ENCODE measurements at places on chromosomes 13 and 19.

DNA sequence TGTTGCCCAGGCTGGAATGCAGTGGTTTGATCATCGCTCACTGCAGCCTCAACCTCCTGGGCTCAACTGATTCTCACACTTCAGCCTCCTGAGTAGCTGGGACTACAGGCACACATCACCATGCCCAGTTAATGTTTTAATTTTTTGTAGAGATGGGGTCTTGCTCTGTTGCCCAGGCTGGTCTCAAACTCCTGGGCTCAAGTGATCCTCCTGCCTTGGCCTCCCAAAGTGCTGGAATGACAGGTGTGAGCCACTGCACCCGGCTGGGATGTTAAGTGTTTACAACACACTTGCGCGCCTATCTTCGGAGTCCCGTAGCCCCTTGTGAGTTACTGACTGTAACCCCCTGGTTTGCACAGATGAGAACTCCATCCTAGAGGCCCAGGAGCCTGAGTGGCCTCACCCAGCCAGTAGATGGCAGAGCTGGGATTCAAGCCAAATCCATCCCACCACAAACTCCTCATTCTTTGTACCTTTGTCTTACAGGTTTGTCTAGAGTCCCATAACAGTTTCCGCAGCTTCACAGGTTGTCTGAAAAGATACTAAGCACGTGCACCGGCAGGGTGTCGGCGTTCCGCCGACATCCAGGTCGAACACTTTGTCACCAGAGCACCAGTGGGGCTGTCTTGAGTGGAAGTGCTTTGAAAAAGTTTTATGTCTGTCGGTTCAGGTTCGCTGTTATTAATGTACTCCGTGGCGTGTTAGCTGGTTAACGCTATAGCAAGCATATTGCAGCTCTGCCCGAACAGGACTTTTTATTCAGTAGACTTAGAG, 14.7 kb downstream of the MAG start:
- no peak for DNase-seq

DNA sequence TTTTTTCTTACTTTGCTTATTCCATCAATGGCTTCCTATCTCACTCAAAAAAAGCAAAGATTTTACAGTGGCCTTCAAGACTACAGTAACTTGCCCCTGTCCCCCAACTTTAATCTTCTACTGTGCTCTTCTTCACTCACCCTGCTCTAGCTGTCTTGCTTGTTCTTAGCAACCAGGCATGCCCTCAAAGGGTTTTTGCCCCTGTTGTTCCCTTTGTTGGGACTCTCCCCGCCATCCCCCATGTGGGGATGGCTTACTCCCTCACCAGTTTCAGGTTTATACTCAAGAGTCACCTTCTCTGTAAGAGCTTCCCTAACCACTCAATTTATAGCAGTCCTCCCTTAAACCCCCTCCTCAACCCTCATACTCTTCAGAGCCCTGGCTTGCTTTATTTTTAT, 5.4 kb downstream of the MTMR6 start:
- no peak for DNase-seq

DNA sequence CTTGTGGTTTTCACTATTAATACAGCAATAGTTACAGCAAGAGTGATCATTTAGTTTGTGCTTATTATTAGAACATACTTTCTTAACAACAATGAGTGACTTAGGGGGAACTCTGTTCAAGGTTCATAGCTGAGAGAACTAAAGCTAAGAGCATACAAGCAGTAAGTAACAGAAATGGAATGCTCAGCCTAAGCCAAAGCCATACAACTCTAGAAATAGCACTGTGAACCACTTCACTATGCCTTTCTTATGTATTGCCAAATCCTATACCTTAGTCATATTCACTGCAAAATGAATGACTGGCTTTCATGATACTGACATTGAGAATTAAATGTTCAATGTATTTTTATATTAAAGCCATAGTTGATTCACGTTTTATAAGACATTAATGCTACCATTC, 599.7 kb upstream of the SLITRK1 start:
- DNase-seq, result no peak

GRCh38 chr19:16297575-16298178, 26.9 kb upstream of the KLF2 start:
- DNase-seq, result no peak

- DNase-seq, result no peak
Observed at GRCh38 chr13:66926200-66926850, 303.8 kb downstream of the PCDH9 start.

DNA sequence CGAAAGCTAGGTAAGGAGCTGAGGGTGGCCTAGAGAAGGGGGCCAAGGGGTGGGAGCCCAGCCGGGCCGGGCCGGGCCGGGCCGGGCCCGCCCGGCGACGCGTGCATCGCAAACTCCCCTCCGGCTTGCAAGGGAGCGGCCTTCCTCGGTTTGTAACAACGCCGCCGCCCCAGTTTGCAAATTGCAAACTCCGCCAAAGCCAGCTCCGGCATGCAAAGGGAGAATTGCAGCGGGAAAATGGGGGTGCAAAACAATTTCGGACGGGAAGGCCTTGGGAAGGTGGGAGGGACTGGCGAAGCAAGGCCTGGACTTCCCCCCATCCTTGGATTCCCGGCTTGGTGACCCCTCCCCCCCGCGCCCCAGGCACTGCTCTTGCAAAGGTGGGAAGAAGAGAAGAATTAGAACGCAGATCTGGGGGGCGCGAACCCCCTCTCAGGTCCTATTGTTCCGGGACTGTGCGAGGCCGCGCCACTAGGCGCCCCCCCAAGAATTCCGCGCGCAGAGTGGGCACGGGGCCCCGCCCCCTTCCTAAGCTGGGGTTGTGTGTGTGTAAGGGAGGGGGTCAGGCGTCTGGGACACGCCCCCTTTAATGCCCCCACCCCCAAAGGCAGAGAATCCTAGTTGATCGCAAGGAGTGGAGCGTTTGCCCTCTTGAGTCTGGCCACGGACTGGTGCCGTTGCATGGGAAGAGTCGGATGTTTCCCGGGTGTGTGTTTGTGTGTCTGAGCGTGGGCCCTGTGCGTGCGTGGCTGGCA, 926 bp downstream of the PRR12 start:
- peak; percentile 36 for DNase-seq

DNA sequence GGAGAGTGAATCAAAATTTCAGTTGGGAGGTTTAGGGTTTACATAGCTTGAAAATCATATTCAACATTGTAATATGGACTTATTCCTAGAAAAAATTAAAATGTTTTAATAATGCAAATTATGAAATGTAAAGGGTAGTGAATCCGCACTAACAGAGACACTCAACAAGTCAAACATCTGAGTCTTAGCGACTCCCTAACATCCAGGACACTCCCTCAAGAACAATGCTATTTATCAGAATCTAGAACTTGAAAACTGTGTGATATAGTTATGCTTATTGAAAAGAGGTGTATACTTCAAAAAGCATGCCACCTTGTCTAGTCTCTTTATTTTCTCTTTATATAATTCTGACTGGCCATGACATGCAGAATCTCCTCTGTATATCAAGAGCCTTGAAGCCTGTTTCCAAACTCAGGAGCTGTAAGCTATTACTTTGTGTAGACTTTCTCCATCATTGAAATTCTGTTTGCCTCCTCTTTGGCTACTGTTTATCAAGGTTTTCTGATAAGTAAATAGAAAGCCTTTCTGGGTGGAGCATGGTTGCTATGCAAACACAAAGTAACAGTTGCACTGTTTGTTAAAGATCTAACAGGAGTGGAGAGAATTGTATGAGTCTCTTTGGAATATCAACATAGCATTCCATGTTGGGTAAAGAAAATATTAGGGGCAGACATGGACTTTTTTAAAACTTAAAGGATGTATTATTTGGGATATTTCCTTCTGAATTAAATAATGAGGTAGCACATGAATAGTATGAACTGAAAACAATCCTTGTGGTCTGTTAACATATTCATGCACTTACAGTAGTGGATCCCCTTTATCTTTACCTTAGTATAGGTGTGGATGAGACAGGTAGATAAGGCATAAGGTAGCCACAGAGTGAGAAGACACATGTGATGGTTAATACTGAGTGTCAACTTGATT, 56.4 kb upstream of the MBNL2 start:
- DNase-seq, result no peak

GRCh38 chr13:89627996-89628395, 1719.5 kb upstream of the MIR17HG start:
- DNase-seq, result no peak

- no peak for DNase-seq
Observed at GRCh38 chr19:11123114-11123513, 32.5 kb downstream of the SPC24 start.

GRCh38 chr13:101341464-101341863, 74.8 kb downstream of the NALCN start:
- no peak for DNase-seq

DNA sequence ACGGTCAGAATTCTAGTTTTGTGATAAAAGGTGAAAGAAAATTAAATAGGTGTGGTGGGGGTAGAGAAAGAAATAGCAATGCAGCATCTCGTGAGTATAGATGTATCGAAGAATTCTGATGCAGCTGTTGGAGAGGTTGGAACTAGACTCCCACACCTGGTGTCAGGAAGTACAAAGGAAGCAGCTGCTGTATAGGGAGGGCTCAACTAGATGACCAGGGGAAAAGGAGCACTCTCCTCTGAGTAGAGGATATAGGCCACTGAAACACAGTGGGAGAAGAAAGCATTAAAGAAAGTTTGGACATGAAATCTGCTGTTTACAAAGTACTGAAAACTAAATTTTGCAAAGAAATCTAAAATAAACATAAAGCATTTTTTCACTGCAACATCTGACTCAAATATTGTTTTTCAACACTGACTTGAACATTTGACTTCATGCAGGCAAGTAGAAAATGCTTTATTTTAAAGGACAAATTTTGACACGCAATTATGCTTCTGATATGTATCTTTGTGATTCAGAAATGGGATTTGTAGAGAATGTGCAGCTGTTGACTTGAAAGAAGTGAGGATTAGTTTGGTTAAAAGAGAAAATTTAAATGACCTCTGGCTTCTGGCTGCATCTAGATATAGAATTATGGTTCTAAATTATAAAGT, 82.2 kb downstream of the MIPEP start:
- no peak for DNase-seq

DNA sequence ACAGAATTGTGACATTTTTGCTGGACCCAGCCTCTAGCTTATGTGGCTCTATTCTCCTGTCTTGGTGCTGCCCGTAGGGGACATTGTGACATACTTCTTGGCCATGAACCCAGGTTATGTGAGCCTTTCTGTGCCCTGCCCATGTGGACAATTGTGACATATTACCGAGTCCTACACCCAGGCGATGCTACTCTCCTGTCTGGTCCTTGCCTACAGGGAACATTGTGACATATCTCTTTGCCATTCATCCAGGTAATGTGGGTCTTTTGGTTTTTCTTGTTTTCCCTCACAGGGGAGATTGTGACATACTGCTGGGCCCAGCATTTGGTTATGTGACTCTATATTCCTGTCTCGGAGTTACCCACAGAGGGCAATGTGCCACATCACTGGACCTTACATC, 71.5 kb upstream of the ZNF43 start:
- no peak for DNase-seq

DNA sequence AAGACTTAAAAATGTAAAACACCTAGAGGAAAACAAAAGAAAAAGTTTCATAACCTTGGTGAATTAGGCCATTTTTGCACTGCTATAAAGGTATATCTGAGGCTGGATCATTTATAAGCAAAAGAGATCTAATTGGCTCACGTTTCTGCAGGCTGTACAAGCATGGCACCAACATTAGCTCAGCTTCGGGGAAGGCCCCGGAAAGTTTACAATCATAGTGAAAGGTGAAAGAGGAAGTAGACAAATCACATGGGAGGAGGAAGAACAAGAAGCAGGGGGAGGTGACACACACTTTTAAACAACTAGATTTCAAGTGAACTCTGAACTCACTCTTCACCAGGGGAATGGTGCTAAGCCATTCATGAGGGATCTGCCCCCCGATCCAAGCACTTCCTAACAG, 1358.5 kb upstream of the PCDH9 start:
- no peak for DNase-seq

- DNase-seq, result no peak
Observed at GRCh38 chr13:22286338-22286737, 615.5 kb downstream of the FGF9 start.

- no peak for DNase-seq
Observed at GRCh38 chr19:33689868-33690267, 68.1 kb downstream of the CHST8 start.

DNA sequence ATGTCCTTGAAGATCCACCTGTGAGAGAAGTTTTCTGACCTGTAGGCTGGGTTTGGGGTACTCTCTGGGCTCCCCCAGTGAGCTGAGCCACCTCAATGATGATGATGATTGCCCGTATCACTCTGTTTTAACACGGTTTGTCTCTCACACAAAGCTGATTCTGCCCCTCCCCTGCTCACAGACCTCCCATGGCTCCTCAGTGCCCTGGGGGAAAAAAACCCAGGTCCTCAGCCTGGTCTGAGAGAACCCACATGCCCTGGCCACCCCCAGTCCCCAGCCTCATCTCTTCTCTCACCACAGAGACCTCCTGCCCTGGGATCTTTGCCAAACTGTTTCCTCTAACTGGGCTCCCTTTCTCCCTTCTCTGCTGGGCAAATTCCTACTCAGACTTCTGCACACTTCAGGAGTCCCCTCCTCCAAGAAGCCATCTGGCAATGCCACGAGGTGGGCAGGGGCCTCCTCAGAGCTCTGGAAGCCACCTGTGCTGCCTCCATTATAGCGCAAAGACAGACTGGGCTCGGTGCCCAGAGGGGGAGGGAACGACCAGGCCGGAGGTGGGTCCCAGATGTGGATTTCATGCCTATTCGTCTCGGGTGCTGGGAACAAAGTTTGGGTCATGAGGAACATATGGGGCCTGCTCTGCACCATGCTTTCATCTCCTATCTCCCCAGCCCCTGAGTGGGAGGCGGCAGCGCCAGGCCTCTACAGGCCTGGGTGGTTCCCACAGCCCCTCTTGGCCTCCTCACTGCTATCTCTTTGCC, 8.5 kb upstream of the CA11 start:
- DNase-seq, result no peak

GRCh38 chr13:33832872-33833271, 14.9 kb downstream of the RFC3 start:
- no peak for DNase-seq

DNA sequence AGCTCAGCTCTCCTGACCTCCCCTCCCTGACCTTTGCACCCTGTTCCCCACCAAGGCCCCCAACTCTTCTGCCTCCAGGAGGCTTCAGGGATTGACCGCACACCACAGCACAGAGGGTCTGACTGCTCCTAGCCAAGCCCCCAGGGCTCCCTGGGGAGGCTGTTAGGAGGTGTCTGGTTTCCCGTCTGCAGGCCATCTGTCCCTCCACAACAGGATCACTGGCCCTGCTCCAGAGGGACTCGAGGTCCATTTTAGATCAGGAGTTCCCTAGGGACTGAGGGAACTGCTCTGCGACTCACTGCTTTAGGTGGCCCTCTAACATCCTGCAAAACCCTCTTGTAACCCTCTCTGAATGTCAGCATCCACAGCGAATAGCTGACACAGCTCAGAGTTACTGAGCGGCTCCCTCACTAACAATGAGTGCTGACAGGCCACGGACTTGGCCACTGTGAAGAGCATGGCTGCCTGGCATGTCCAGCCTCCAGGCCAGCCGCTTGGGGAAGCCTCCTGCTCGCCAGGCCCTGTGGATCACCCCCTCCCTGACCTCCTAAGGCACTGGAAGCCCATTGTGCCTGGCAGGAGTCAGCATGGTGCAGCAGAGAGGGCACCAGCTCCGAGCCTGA, 17.7 kb downstream of the GRIK5 start:
- no peak for DNase-seq

- no peak for DNase-seq
Observed at GRCh38 chr19:19026299-19026971, 6.9 kb downstream of the SUGP2 start.

- DNase-seq, result no peak
Observed at GRCh38 chr13:48624858-48625257, 28.9 kb upstream of the CYSLTR2 start.

GRCh38 chr13:33825083-33825482, 7.1 kb downstream of the RFC3 start:
- no peak for DNase-seq

GRCh38 chr13:40777166-40777808, 6.3 kb upstream of the MRPS31 start:
- no peak for DNase-seq

- peak; percentile 86 for DNase-seq
Observed at GRCh38 chr19:14369399-14370168, 11.7 kb upstream of the ADGRE5 start.
